ENCODE measurements at places on chromosomes 1 and 21.

DNA sequence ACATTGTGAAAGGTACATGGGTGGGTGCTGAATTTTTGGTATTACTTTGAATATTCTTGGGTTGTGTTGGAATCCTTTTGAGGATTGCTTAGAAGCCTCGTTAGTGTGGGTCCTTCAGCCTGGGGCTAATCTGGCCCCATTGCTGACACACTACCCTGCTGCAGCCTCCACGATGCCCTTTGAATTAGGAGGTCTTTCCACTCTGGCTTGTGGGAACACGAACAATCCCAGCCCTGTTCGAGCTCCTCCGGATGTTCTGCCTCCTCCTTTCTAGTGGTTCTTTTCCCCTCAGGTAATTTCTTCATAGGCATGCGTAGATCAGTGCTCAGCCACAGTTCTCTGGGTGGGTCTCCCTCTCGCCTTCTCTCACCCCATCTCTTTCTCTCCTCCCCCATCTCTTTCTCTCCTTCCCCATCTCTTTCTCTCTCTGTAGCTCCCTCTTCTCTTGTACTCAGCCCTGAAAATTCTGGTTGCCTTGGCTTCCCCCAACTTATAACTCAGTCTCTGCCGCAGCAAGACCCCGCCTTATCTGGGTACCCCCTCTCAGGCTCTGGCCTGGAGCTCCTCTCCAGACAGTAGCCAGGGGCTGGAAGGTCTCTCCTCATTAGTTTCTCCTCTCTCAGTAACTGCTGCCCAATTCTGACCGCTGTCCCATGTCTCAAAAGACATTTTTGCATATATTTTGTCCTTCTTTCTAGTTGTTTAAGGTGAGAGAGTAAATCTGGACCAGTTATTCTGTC is 46.0 kb upstream of the SLC19A1 start:
- no peak for DNase-seq

DNA sequence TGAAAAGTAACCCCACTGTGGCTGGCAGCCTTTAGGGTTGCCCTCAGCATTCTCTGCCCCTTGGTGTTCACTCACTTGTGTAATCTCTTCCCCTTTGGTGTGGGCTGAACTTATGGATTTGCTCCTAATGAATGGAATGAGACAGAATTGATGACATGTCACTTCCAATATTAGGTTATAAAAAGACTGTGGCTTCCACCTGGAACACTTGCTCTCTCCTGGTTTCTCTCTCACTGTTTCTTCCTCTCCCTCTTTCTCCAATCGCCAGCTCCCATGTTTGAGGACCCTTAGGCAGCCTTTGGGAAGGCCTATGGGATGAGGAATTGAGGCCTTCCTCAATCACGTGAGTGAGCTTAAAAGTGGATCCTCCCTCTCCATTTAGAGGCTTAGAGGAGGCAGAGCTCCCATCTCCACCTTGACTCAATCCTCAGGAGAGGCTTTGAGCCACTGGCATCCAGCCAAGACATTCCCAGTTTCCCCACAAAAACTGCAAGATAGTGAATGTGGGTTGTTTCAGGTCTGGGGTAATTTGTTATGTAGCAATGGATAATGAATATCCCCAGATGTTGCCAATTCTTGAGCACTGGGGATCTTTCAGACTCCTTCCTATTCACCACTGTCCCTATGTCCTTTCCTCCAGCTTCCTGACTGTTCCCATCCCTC is 95.5 kb upstream of the CD34 start:
- DNase-seq, result no peak

DNA sequence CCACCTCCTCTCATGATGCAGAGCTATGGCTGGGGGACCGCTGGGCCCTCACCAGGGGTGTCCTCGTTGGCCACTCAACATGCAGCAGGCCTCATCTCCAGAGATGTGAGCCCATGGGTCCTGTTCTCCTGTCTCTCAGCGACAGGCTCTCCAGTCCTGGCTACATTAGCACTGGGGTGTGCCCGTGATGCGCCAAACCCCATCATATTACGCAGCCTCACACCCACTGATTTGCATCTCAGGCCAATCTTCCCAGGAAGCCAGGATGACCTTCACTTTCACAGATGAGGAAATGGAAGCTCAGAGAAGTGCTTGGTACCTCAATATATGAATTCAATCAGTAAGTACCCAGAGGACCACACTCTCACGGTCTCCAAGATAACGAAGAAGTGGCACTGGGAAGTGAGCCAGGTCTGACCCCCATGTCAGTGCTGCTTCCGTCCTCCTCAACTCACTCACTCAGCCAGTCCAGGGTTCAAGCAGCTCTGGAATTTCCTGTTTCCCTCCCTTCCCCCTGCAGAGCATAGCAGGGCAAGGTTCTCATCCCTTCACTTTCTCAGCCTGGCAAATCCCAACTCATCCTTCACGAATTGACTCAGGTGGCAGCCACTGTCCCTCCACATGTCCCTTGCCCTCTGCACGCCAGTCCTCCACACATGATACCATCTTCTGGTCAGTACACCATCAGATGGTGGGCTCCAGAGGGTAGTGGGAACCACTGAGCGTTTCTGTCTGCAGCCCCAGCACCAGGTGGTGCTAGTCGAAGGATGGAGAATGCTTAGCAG is 28.9 kb upstream of the EVA1B start:
- no peak for DNase-seq

DNA sequence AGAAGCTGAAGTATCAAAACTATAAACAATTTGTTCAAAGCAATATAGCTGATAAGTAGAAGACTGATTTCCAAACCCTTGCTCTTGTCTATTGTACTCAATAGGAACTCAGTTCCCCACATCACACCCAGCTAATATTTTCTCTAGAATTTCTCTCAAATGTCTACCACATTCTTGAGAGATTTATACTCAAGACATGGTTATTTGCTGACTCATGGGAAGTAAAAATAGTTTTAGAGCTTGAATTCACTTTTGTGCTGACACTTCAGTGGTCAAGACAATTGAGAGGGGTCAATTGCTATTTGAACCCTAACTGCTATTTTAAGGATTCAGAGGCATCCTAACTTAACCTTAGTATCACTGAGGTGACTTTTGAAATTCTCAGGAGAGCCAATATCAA is 99.0 kb downstream of the TNNI3K start:
- DNase-seq, result no peak

DNA sequence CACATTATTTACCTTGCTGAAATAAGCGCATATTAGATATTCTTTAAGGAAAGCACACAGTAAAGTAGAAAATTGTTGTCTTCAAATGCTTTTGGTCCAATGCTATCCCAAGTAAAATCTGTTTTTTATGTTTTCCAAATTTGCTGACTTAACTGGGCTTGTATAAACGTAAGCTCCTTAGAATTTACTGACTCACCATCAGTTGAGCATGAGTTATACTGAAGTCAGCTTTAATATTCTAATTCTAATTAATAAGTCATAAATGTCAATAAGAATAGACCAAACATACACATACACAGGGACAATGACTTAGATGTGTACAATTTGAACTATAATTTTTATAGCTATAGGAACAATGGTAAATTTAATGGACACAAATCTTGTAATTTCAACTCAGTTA is 319.2 kb downstream of the TPR start:
- no peak for DNase-seq

DNA sequence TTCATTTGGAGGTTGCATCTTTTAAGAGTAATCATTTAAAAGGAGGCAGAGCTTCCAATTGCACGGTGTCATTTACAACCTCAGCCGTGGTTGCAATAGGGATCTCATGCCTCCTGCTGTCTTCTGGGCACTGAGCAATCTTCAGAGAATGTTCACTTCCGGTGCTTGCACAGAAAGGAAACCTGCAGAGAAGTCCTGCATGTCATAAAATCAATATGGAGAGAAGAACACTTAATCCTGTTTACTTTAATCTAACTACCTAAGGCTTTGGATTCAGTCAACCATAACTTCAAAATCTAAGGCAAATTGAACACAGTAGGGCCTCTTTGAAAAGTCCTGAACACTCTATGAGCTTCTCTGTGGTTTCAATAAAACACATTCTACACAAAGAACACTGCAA is 11.3 kb upstream of the MAP10 start:
- DNase-seq, result no peak

- no peak for DNase-seq
These were observed 62.7 kb upstream of the MROH9 start for GRCh38 chr1:170872663-170873062.

DNA sequence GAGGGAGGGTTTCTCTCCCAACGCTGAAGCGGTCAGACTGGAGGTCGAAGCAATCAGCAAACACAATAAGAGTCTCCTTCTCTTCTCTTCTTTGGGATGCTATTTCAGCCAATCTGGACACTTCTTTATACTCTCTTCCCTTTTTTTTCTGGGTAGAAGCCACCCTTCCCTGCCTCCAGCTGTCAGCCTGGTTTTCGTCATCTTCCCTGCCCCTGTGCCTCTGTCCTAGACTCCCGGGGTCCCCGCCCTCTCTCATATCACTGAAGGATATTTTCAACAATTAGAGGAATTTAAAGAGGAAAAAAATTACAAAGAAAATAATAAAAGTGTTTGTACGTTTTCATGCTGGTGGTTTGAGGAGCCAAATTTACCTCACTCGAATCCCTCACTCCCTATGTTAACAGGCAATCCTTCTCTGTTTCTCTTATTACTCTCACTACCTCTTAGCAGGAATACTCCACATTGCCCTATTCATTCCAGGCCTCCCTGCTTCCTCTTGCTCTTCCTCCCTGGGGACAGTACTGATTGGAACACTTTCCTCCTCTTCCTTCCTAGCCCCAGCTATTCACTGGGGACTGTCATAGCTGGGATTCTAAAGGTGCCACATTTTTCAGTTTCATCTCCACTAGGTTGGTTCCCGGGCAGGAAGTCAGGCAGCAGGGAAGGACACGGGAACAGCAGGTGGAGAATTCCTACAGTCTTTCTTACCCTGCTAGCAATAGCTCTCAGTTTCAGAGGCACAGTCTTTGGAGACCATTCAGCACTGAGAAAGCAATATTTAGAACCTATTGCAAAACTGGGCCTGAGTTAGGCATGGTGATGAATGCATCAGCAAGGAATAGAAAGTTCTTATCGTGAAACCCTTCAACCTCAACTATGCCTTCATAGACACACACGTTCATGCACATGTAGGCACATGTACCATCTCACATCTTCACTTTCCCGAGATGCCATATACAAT is 288.0 kb downstream of the PBX1 start:
- DNase-seq, result no peak

GRCh38 chr1:180567654-180568053 is 8.9 kb downstream of the OVAAL start:
- DNase-seq, result no peak

DNA sequence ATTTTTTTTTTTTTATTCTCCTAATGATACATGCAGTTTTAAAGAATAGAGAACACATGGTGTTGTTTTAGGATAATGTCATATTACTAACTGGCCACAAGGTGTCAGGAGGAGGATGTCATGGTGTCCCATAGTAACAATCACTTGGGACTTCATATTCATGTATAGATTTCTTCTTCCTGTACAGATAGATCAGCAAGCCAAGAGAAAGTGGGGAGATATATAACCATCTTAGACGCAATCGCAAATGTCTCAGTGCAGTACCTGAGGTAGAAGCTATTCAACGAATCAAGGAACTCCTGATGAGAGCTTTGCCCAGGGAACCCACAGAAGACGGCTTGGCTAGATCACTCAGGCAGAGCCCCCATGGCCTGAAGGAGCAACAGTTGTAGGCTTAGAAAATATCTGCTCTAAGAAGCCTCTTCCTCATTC is 12.3 kb downstream of the OR2T11 start:
- DNase-seq, result no peak

GRCh38 chr1:245961137-245961540 is 545.9 kb downstream of the SMYD3 start:
- no peak for DNase-seq

GRCh38 chr1:15851210-15852035 is 3.9 kb downstream of the SPEN start:
- no peak for DNase-seq

- no peak for DNase-seq
These were observed 170.1 kb downstream of the SIPA1L2 start for GRCh38 chr1:232459826-232460225.

GRCh38 chr1:221174330-221174993 is 295.2 kb downstream of the HLX start:
- DNase-seq, result no peak

DNA sequence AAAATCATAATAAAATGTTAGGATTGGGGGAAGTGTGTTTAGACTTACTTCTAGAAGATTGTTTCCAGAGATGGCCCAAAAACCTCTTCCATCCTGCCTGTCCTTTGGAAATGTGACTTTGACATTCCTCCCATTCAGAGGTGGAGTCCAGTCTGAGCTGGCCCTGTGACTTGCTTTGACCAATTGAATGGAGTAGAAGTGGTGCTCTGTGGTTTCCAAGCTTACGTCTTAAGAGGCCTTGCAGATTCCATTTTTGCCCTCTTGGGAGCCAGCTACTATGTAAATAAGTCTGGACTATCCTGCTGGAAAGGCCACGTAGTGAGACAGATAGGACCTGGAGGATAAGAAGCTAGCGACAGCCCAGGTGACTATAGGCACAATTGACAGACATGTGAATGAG is 1.3 kb upstream of the NT5C1A start:
- no peak for DNase-seq

DNA sequence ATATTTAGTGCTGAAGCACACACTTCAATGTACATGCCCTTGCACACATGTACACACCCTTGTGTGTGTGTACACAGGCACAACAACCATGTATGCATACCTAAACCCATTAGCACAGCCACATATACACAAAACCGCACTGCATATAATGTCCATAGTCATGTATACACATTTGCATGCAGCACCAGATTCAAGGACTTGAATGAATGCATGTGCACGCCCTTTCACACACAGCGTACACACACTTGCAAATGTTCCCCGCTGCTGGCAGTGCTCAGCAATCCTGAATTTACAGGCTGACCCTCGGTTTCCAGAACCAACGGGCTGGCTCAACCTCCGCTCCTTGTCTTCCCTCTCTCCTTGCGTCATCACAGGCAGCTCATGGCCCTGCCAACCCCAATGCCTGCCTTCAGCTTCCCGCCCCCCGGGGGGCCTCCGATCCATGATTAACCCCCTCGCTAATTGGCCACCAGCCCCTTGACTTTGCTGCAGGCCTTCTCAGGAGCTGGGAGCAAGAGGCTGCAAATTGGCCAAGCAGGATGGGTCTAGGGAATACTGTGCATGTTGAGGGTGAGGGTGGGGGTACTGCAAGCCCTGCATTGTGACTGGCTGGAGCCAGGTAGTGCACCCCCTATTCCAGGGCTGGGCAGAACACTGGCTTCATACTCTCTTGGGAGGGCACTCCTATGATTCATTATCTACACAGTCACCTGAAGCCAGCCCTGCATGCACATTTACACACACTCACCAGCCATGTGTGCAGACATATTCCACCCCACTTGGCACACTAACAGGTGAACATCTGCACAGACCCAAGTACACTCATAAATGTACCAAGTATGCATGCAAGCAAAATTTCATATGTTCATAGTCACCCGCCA is 7.9 kb downstream of the GPR3 start:
- DNase-seq, result no peak

GRCh38 chr1:101520302-101520701 is 283.5 kb downstream of the S1PR1 start:
- DNase-seq, result no peak
